ENCODE measurements at places on chromosomes 4 and X. TPM values are rescaled to one million over a fixed set of nuclear protein-coding genes. Genes with fewer than 3 reads are reported as not detected.
A peak's percentile ranks its signal among the peaks of the same experiment; 100 is the strongest.

DNA sequence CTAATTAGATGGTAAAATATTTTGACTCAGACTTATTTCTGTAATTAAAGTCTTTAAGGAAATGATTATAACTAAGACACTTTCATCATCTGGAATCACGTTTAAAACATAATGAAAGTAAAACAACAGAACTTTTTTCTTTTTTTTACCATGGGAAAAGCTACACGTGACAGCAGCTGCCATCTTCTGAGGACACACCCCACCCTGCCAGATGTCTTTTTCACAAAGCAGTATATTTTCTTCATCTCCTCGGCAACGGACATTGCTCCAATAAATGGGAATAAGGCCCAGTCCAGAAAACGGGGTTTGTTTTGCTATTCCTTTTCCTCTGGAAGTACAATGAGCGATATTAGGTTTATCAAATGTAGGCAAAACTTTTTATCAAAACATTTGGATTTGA lies 17.5 kb downstream of the PRSS12 start:
- DNase-seq: peak; percentile 27

DNA sequence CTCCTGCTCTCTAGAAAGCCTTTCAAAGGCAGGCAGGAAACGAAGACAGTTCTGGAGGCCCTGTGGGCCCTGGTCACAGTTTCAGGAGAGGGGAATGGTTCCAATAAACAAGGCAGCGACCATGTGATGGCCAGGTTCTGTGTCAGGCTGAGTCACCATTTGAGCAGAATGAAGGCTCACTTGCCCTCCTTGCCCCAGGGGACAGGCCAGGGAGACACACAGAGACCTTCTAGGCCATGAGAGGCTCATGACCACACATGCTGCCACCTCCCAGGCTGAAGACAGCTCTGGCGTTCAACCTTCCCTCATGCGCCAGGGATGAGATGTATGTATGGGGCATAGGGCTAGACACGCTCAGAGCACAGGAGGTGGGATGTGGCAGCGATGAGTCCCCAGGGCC lies 22.9 kb upstream of the TRIM2 start:
- DNase-seq: no peak

GRCh38 chr4:171676555-171677215 lies 136.5 kb upstream of the GALNTL6 start:
- no peak for DNase-seq

Gene TLR6
- total RNA-seq: 5.0 TPM
